Stimulated activated CD4-positive, alpha-beta T cell treated with anti-CD3 and anti-CD28 coated beads, Interleukin-1b, Interleukin-23, amount 100 ng/mL, for 4 hours (primary cell): ENCODE measurements at places on chromosomes 2 and 18.
A peak's percentile ranks its signal among the peaks of the same experiment; 100 is the strongest.

- DNase-seq: peak; percentile 48
Measured at GRCh38 chr2:197498937-197499593, 575 bp downstream of the HSPD1 start.

GRCh38 chr2:100140582-100140981 is 1.8 kb downstream of the AFF3 start:
- no peak for DNase-seq

DNA sequence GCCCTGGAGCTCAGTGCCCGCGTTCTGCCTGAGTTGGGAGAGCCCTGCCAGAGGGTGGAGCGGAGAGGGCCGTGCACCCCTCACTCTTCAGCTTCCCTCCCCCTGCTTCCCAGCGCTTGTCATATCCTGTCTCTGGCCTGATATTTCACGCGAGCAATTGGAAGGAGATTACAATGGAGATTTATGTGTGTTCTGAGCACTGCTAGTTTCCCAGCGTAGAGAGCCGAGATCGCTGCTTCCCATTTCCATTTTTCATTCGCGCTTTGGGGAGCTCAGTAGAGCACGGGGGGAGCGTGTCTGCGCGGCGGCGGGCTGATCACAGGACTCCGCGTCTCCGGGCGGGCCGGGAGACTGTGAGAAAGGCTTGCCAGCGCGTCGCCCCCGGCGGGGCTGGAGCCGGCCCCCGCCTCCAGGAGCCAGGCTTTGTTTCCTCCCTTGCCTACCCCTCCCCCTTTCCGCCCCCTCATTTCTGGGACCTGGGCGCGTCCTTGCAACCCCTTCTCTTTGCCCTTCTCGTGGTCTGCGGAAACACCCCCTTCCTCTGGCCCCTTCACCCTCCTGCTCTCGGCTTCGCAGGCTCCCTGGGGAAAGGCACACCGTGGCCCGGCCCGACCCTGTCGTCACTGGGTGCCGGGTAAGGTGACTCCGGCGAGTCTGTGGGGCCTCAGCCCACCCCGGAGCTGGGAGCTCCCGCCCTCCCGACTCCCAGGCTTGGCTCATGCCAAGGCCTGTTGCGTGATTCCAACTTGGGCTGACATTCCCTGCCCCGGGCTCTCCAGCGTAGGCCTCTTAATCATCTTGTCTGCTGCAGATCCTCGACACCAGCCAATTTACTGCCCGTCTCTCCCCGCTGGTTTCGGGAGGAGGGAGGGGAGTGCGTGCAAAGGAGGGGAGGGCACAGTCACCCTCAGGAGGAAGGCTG is 5.8 kb downstream of the DLX2 start:
- no peak for DNase-seq

GRCh38 chr2:63661076-63661475 is 72.3 kb downstream of the MDH1 start:
- DNase-seq: no peak

GRCh38 chr18:22883179-22883578 is 49.9 kb upstream of the RBBP8 start:
- no peak for DNase-seq

- DNase-seq: no peak
Measured at GRCh38 chr2:86392873-86393518, 48.2 kb upstream of the KDM3A start.

DNA sequence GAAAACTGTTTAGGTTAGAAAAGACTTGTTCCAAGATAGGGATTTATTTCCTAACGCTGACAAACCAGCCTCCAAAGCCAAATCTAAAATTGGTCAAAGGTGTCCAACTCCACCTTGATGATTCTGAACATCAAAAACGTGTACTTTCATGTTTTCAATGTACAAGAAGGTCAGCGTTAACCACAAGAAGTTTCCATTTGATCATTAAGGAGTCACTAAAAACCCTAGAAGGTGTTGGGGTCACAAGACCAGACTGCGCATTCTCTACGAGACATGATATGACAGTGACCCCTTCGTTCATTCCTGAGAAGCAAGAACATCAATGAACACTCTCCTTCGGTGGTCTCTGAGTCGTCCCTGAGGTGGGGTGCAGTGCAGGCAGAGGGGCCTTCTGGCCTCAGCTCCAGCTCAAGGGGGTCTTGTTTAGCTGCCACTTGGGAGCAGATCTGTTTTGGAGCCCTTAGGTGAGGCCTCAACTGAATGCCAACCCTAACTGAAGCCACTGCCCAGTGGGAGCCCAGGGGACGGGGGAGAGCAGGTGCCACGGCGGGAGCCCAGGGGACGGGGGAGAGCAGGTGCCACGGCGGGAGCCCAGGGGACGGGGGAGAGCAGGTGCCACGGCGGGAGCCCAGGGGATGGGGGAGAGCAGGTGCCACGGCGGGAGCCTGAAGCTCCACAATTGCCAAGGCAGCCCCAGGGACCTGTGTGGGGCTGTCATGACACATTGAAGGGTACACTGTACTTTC is 55.2 kb downstream of the PARD6G start:
- DNase-seq: no peak

DNA sequence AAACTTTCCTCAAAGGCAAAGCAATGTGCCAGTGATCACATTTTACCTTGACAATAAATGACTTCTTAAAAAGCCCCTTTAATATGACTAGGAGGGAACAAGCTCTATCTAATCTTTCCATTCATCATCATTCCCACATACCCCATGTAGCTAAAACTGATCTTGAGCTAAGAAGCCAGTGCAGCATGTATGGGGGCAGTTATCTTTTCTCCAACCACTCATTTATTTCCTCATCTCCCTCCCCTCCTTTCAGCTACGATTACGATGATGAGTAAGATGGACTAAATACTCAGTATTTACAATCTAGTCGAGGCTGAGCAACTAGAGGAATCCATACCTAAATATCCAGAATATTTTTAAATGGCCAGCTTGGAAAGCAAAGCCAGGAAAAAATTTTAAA is 35.5 kb downstream of the PNO1 start:
- DNase-seq: no peak

DNA sequence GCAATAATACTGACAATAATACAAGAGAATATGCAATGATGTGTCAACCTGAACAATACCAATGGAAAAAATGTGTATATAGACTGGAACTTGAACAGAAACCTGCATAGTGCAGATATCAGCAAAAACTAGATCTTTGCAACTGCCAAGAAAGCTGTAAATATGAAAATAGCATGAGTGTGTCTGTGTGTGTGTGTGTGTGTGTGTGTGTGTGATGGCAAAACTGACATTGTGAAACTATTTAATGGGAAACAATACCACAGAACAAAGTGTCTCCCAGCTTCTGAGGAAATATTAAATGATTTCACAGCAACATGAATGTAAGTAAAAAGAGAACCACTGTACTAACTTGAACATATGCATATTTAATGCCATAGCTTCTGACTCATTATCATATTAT is 558.2 kb upstream of the LINC00305 start:
- DNase-seq: no peak

DNA sequence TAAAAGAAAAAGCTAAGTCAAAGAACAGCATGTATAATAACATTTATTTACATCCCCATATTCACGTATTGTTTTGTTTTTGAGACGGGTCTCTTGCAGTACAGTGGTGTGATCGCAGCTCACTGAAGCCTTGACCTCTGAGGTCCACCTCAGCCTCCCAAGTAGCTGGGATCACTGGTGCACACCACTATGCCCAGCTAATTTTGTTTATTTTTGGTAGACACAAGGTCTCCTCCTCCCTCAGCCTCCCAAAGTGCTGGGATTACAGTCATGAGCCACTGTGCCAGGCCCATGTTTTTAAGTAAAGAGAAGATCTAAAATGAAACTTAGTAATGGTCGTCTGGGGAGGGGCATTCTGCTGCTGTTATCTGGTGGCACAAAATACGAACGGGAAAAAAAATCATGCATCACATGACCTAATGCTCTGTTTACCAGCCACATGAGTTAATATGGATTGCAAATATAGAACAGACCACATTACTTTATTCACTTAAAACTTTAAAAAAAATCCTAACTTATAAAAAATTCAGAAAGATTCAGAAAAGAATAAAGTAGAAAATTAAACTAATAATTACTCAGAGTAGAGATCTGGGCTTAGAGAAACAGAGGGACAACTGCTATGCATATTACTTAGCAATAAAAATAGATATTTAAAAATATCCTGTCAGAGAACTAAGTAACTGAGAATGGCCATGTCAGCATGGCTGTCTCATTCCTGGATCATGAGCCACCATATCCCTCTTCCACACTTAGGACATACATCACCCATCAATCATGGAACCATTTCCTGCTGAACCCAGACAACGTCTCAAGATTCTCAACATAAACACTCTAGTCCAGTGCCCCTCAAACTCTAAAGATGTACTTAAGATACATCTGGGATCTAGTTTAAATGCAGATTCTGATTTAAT is 7.3 kb downstream of the MMADHC start:
- no peak for DNase-seq

GRCh38 chr2:239226677-239227581 is 173.9 kb downstream of the HDAC4 start:
- DNase-seq: no peak

DNA sequence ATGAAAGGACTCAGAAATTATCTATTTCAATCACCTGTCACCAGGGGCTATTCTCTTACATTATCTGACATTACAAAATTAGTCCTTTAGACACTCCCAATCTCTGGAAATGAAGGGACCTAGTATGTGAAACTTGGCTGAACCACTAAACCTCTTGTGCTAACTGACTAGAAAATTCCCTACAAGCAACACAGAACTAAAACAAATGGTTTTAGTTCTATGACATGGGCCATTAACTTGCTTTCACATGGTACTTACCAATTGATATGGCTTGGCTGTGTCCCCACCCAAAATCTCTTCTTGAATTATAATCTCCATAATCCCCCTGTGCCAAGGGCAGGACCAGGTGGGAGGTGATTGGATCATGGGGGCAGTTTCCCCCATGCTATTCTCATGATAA is 16.6 kb downstream of the SERPINE2 start:
- DNase-seq: no peak

- no peak for DNase-seq
Measured at GRCh38 chr2:205767617-205768016, 85.3 kb downstream of the NRP2 start.

DNA sequence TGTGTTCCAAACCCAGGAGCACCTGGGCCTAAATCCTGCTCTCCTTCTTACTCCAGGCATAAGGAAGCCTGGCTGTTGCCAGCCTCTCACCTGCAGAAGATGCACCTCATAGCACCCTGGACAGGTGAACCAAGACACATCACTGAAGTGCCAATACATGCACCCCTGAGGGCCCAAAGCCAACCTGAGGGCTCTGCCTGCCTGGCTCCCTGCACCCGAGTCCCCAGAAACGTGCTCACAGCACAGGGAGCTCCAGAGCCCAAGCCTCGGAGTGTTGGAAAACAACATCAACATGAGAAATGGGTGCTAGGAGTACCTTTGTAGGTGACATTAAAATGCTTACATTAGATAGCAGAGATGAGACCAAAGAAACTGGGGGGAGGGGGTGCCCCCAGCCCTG is 96.3 kb upstream of the RAB6C start:
- DNase-seq: no peak

GRCh38 chr2:156455361-156455975 is 19.3 kb downstream of the GPD2 start:
- no peak for DNase-seq

- no peak for DNase-seq
Measured at GRCh38 chr2:237998530-237998929, 31.7 kb downstream of the UBE2F start.

DNA sequence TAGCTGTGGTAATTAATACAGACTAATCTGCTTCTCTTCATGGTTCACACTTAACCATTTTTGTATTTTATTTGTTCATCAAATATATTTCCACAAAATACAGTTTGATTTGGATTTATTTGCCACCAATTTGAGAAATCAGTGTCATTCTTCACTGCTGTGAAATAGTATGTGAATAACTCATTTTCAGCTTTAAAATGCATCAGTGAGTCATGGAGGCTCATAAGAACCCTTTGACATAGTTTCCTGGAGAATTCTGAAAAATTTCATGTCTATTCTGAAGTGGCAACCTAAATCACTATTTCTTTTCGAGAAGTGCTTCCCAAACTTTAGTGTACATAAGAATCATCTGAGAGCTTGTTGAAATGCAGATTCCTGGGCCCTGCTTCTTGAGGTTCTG is 1026.7 kb upstream of the ACVR2A start:
- DNase-seq: no peak

GRCh38 chr2:194700726-194701125 is 956.3 kb upstream of the SLC39A10 start:
- DNase-seq: no peak

GRCh38 chr18:59719544-59720181 is 22.4 kb upstream of the CCBE1 start:
- no peak for DNase-seq

- peak; percentile 34 for DNase-seq
Measured at GRCh38 chr2:68594674-68595492, 48.5 kb upstream of the PROKR1 start.

DNA sequence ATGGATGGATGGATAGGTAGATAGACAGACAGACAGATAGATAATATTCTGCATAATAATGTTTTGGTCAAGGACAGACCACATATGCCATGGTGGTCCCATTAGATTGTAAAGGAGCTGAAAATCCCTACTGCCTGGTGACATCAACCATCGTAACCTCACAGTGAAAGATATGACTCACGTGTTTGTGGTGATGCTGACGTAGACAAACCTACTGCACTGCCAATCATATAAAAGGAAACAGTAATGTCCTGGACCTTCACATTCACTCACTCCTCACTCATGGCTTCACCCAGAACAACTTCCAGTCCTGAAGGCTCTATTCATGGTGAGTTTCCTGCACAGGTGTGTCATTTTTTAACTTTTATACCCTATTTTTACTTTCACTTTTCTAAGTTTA is 202.9 kb upstream of the TPO start:
- no peak for DNase-seq

DNA sequence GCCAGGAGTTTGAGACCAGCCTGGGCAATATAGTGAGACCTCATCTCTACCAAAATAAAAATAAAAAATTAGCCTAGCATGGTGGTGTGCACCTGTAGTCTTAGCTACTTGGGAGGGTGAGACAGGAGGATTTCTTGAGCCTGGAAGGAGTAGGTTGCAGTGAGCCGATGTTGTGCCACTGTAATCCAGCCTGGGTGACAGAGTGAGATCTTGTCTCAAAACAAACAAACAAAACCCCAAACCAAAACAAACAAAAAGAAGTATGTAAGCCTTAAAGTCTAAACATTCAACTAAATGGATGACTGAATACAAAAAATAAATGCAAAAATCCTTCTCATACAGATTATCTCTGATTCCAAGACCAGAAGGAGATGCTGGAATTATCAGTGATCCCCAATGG is 58.6 kb downstream of the RAB31 start:
- no peak for DNase-seq

DNA sequence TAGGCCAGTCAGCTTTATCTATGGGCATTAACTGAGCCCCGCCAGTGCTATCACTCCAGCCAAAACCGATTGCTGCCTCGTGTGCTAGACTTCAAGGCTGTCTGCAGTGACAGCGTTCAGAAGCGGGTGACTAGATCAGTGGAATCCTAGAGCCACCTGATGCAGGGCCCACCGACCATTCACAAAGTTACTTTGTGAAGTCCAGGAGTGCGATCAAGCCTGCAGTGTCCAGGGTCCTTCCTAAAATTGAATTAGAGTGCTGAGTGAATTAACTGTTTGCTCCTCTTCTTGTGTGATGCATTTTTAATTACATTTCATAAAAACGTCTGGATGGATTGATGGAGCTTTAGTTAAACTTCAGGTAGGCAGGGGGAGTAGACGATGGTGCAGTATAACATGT is 13.9 kb downstream of the PCARE start:
- no peak for DNase-seq
